ENCODE measurements at places on chromosomes 5 and 9.

DNA sequence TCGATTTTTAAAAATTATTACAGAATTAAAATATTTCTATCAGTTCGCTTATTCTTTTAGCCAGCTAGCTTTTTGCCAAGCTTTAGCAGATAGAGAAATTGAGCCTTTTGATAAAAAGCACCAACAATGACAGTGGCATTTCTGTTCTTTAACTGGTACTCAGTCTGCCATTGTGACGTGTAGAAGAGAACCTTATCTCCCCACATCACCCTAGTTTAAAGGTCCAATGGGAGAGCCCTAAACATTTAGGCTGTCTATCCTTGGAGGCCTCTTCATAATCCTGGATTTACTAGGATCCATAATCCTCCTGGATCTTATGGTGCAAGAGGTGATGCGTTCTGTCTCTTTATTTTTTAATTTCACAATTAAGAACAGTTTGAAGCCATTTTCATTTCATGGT, 3.0 kb downstream of the BASP1 start:
- no peak for DNase-seq

GRCh38 chr5:42436051-42436450, 12.8 kb downstream of the GHR start:
- DNase-seq: no peak

DNA sequence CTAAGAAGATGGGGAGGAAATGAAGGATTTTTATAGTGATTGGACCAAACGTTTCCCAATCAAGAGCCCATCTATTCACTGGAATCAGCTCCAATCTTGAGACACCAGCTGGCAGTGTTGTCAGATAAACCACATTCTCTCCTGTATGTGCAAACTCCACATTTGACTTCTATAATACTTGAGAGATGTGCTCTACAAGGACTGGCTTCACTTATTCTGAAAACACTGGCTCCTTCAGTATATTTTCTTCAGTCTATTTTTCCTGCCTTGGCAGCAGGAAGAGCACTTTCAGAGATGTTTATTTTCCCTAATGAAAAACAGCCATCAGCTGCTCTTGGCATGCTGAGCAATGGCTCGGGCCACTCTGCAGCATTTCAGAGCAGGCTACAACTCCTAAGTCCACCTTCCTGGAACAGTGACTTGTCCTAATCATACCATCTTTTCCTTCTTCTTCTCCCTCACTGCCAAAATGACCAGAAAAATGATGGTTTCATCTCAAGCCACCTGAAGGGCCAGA, 96.9 kb upstream of the FSTL4 start:
- DNase-seq: no peak

DNA sequence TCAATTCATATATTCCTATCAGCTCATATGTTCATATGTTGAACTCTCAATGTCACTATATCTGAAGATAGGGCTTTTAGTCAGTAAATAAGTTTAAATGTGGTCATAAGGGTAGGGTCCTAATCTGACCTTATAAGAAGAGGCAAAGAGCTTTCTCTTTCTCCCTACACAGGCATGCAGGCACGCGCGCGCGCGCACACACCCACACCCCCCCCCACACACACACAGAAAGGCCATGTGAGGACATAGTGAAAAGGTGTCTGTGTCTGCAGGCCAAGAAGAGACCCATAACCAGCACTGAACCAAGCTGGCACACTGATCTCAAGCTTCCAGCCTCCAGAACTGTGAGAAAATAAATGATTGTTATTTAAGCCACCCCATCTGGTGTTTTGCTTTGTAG, 76.0 kb downstream of the PDE4D start:
- DNase-seq: no peak

DNA sequence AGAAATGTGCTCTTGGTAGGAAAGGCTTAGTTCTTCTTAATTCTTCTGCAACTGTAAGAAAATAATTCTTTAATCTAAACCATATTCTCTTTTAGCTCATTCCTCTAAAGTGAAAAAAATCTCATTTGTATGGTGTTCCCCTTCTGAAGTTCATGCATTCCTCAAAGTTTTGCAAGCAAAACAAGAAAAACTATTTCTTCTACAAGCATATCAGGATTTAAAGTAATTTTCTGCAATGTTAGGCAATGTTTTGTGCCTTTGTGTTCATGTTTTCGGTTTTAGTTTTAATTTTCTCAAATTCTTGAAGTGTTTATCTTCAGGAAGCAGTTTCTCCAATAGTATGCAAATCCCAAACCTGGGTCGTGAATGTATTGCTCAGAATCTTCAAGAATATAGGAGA, 12.7 kb upstream of the GPR21 start:
- no peak for DNase-seq

- DNase-seq: no peak
Observed at GRCh38 chr9:134869554-134870300, 10.9 kb upstream of the FCN2 start.

DNA sequence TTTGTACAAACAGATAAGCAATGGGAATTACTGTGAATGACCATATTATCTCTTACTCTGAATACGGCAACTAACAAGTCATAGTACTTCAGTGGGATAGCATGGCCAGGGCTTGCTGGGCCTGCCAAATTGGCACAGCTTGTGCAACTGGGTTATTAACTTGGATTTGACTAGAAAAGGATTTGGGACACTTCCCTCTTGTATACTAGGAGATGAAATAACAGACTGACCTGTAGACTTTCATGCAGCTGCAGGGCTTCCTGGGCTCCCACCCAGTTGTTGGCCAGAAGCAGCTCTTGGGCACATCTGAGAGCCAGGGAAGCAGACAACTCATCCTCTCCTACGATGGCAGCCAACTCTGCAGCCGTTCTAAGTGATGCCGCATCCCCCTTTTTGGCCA, 39.8 kb downstream of the CNOT8 start:
- no peak for DNase-seq

- no peak for DNase-seq
Observed at GRCh38 chr5:65127161-65127901, 354.4 kb downstream of the ADAMTS6 start.

GRCh38 chr5:98454904-98455303, 318.6 kb upstream of the RGMB start:
- no peak for DNase-seq

- DNase-seq: no peak
Observed at GRCh38 chr5:73027361-73027760, 71.5 kb downstream of the FCHO2 start.

DNA sequence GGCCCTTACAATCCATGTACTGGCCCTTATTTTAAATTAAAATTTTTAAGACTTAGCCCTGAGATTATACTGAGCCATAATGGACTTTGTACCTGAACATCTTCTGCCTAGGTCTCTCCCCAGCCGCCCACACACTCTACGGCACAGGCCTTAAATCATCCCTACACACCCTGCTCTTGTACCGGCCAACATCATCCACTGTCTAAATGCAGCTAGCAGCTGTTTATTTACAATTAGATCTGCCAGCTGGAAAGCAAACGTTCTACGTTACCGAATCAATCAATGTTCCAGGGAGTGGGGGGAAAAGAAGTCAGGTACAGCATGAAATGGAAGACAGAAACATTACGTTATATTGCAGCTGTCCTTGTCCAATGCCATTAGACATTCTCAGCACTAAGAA, 88.4 kb upstream of the GRAMD2B start:
- no peak for DNase-seq

- DNase-seq: no peak
Observed at GRCh38 chr9:89941875-89942274, 337.1 kb downstream of the GADD45G start.

GRCh38 chr9:128526720-128527119, 22.2 kb downstream of the GLE1 start:
- no peak for DNase-seq

DNA sequence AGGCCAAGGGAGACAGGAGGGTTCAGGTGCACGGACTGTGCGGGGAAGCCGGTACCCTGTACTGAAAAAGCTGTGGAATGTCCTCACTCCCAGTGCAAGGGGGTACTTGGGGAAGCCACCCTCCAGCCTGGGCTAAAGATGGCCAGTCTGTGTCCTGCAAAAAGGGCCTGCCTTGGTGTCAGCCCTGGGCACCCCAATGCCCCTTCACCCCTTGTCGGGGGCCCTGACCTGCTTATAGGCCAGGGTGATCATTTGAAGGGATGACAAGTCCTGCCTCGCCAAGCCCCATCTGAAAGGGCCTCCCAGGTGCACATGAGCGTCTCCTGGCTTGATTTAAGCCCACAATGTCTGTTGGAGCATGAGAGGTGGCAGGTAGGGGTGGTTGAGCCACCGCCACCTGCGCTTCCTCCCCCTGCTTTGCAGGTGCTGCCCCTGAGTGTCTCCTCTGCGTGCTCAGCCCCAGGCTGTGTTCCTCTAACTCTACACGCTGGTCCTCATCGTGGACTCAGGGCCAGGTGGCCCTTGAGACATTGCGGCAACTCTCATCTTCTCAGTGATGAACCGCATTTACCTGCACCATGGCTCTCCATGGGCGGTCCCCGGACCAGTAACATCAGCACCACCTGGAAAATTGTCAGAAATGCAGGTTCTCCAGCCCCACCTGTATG, 97.0 kb downstream of the ANKRD33B start:
- DNase-seq: no peak

DNA sequence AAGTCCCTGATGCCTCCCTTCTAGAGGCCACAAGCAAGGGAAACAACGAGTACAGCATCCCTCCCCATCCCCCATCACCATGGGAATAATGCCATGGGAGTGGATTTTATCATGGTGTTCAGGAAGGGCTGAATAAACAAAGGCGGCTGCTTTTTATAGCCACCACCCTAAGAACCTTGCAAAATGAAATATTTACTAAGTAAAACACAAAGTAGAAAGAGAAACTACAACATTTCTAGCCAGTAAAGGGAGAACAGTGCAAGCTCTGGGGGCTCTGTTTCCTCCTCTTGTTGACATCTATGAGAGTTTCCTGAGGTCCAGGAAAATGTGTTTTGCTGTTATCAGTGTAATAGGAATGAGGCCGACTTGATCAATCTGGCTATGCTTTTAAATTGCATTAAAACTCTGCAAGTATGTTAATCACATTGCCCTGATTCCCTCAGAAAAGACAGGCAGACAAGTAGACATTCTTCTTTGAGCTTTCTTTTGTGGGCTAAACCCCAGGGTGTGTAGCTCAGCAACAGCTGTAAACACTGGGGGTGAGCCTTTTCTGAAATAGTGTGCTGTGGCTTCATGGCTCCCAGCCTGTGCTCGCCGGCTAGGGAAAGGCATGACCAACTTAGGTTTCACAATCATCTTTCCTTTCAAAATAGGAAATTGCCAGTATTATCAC, 31.1 kb downstream of the SV2C start:
- no peak for DNase-seq

- DNase-seq: peak; percentile 38
Observed at GRCh38 chr5:176629853-176630680, at the start of the genes EIF4E1B and SNCB. EIF4E1B (plus strand) TSS chr5:176630675; CDS start chr5:176642788, 12,113 bp downstream. SNCB (minus strand) TSS chr5:176630534; CDS start chr5:176629654, 880 bp downstream.

GRCh38 chr9:122562134-122562760, 9.3 kb downstream of the OR1N2 start:
- DNase-seq: no peak

DNA sequence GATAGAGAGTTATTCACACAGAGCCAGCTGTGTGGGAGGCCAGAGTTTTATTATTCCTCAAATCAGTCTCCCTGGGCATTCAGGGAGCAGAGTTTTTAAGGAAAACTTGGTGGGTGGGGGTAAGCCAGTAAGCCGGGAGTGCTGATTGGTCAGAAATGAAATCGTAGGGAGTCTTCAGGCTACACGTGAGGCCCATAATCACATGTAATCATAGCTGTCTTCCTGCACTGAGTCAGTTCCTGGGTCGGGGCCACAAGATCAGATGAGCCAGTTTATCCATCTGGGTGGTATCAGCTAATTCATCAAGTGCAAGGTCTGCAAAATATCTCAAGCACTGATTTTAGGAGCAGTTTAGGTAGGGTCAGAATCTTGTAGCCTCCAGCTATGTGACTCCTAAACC, 10.8 kb upstream of the TTC39B start:
- no peak for DNase-seq

DNA sequence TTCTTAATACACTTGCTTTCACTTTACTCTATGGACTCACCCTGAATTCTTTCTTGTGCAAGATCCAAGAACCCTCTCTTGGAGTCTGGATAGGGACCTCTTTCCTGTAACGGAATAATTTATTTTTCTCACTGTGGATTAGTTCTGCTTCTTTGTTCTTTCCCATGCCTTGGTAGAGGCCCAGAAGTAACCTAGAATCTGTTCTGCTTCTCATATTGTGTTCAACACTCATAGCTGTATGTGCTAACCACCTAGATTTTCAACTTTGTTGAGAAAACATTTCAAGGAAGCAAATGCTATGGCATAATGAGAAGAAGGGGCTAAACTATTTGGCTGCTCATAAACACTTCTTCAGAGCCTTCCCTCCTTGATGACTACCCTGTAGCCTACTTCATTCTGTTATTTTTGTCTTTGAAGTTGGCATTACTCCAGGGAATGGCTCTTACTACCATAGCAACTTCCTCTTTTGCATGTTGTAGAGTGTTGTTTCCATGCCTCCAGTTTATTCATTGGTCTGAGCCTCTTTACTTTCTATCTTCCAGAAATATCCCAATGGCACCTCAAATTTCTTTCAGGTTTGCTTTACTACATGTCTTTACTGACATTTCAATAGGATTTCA, 74.3 kb downstream of the KIAA0825 start:
- no peak for DNase-seq

DNA sequence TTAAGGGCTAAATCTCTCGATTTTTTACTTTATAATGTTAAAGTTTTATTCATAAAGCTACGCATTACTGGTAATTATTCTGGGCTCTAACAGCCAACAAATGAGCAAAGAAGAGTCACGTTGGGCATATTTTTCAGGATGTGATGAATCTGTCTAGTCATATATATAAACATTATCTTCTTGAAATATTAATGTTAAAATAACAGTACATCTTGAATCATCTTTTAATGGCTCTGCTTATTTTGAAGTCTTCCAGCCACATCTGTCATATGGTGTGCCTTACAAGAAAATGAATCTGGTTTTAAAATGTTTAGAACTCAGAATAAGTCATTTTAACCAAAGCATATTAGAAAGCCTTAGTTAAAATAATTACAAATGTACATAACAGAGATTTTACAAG, 96.9 kb downstream of the CWC27 start:
- DNase-seq: no peak

DNA sequence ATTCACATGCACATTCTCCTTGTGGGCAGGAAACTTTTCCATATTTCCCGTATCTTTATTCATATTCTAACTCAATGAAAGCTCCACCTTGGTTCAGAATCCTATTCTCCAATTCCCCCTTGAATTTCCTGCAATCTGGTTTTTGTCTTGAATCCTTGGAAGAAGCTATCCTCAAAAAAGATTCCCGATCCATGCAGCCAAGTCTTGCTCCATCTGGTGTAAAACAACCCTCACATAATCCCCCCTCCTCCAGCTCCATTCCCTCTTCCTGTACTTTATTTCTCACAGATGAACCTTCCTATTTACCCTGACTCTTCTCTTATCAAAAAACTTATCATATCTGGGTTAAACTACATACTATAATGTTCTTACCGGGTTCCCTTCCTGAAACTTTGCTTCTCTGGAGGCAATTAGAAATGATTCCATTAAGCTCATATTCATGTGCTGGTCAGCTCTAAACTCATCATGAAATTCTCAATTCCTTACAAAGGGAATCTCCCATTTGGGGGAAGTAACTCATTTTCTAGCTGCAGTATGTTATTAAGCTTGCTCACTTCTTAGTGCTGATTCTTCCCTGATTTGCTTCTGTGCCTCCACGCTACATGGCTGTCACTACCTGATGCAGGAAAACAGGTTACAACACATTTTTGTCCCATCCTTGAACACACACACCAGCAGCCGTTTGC, 81.7 kb downstream of the GNAQ start:
- DNase-seq: no peak

All from stimulated activated CD4-positive, alpha-beta T cell treated with anti-CD3 and anti-CD28 coated beads, Interleukin-15, amount 100 ng/mL, for 1 hour (primary cell).